ENCODE measurements at places on chromosomes 3 and 15. TPM values are rescaled to one million over a fixed set of nuclear protein-coding genes. Genes with fewer than 3 reads are reported as not detected.

Gene ARL13B
- 21.1 TPM for total RNA-seq

DNA sequence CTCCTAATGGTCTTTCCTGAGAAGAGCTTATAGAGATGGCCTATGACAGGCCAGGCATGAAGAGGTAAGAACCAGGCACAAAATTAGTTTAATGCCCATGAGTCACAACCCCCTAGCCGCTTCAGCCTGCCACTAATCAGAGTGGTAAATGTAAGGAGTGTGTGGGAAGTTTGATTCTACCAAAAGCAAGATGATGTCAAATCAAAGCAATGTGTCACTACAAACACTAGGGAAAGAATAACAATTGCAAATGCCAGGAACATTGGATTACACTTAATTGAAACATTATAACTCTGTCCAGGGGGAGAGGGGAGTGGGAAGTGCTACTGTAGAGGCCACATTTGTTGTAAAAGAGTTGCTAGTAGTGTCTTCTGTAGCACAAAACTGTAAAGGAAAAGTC is 596.6 kb upstream of the AGTR1 start:
- DNase-seq, result no peak

DNA sequence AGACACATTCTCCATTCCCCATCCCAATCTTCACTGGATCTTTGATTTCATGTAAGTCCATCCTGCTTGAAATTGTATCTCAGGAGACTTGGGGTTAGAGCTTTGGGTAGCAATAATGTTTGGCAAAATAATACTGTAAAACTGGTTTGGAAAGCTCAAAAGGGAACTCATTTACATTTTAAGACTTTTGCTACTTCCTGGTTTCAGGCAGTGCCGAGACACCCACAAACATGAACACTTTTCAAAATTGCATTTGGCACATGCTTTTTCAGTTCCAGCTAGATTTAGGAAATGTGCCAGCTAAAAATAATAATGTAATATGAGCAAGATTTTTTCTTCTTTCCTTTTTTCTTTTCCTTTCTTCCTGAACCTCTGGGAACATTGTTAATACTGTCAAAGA is 145.7 kb upstream of the CBLB start:
- no peak for DNase-seq

Gene CLDN1
- total RNA-seq, result 5.2 TPM

All from lower lobe of right lung (tissue), 2 donors.